IMR-90 (cell line): ENCODE measurements at places on chromosomes 2 and 18.
A peak's percentile ranks its signal among the peaks of the same experiment; 100 is the strongest.

DNA sequence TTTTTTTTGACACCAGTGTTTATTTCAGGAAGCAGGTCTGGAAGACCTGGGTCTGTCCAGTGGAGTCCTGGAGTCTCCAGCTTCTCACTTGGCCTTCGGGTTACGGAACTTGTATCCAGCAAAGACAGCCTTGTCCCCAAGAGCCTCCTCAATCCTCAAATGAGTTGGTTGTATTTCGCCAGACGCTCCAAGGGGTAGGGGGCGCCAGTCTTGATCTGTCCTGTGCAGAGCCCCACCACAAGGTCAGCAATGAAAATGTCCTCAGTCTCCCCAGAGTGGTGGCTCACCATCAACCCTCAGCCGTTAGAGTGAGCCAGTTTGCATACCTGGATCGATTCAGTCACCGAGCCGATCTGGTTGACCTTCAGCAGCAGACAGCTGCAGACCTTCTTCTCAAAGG lies 21.9 kb downstream of the ASXL2 start:
- no peak for DNase-seq

- DNase-seq, result peak; percentile 66
These were observed 526 bp downstream of the SFT2D3 start for GRCh38 chr2:127701651-127702394.

- DNase-seq, result no peak
These were observed 282.1 kb upstream of the FSIP2 start for GRCh38 chr2:185456517-185456916.

DNA sequence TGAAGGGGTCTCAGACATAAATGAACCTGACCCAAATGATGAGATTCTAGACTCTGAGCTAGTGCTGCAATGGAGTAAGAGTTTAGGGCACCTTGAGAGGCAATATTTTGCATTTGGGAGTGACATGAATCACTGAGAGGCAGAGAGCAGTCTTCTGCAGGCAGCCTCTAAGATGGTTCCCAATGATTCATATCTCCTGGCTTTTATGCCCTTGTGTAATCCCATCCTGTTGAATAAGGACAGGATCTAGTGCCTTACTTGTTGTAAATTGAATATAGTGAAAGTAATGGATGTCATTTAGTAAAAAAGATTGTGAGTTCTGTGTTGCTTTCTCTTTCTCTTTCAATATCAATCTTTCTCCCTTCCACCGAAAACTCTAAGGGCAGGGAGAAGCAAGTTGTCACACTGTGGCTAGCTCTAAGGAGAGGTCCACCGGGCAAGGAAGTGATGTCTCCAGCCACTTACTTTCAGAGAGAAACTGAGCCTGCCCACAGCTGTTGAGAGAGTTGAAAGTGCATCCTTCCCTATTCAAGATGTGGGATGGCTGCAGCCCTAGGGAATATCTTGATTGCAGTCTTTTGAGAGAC lies 144.7 kb downstream of the TRIB2 start:
- DNase-seq, result peak; percentile 78

DNA sequence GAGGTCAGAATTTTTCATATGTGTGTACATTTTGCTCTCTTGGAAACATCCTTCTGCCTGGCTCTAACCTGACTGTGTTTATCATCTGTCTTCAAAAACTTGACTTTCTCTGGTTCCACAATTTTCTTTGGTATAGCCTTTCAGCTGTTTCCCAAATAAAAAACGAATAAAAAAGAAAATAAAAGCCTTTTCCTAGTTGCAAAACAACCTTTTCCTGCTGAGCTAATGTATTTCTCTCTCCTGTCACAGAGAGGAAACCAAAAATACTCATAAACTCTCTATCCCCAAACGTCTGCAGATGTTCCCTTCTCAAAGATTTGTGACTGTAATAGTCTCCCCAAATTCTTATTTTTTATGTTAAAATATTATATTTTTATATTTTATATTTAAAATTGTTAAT lies 505.3 kb upstream of the SLC39A10 start:
- no peak for DNase-seq

DNA sequence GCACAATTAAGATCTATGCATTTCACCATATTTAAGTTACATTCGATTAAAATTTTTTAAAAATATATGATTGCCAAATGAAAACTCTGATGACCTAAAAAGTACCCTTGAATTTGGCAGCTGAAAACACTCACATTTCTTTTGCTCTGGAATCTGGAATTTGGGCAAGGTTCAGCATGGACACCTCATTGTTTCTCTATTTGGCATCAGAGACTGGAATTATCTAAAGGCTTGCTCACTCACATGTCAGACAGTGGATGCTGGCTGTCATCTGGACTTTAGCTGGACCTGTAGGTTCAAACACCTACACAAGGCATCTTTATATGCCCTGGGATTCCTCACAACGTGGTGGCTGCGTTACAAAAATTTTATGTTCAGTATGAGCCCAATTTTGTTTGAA lies 16.1 kb downstream of the MBOAT2 start:
- DNase-seq, result peak; percentile 56

- no peak for DNase-seq
These were observed 98.5 kb upstream of the XPO1 start for GRCh38 chr2:61636686-61637085.
